ENCODE measurements at places on chromosomes 4 and X. TPM values are rescaled to one million over a fixed set of nuclear protein-coding genes. Genes with fewer than 3 reads are reported as not detected.

Gene SERTM2
- not detected for total RNA-seq

DNA sequence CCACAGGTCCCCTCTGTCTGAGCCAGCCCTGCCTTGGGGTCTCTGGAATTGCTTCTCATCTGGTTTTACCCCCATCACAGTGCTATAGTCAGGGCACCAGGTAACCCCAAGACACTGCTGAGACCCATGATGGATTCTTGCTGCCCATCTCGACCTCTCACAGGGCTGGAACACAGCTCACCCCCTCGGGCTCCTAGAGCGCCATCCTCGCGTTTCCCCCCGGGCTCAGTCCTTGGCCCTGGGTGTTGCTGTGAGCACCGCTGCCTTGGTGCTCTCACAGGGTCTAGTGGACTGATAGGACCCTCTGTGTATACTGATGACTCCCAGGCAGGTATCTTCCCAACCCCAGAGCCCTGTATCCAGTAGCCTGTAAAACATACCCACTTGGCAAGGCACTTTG is 8.8 kb downstream of the MAEA start:
- no peak for DNase-seq

GRCh38 chrX:139739138-139739537 is 31.2 kb upstream of the MCF2 start:
- no peak for DNase-seq

Gene PLAC1
- total RNA-seq, result not detected

DNA sequence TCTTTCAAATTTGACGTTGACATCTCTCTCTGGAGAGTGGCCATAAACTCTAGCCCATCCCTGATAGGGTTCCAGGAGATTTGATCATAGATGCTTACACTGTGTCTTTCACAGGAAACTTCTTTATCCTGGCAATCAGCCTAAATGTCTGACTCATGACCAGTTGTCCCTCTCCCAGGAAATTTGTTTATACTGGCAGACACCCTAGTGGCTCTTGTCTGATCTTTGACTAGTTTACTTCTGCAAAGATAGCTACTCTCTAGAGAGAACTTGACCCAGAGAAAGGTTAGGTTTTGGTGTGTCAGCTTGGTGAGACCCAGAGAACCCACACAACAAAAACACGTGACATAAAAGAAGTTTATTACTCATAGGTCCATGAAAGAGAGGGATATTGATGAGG is 509.8 kb downstream of the CENPC start:
- no peak for DNase-seq

DNA sequence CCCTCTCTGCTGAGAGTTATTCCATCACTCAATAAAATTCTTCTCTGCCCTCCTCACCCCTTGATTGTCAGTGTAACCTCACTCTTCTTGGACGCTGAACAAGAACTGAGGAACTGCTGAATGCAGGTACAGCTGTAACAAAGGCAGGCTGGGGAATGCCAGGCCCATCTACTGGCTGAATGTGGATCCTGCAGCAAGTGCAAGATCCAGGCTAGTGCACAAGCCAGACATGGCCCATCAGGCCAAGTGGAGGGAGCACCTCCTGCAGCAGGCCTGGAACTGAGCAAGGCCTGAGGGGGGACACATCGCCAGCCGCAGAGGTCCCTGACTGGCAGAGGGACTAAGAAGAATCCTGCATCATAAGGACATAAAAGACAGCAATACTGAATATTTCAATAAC is 411.8 kb upstream of the PCDH10 start:
- no peak for DNase-seq

Gene VAMP7
- total RNA-seq, result 37.0 TPM

Gene DCX
- total RNA-seq, result not detected

- DNase-seq, result peak; percentile 27
Observed at GRCh38 chr4:163554870-163555465, 60.5 kb downstream of the TMA16 start.

Gene NEXMIF
- total RNA-seq, result not detected

GRCh38 chrX:119132961-119133360 is 5.3 kb upstream of the KIAA1210 start:
- no peak for DNase-seq

DNA sequence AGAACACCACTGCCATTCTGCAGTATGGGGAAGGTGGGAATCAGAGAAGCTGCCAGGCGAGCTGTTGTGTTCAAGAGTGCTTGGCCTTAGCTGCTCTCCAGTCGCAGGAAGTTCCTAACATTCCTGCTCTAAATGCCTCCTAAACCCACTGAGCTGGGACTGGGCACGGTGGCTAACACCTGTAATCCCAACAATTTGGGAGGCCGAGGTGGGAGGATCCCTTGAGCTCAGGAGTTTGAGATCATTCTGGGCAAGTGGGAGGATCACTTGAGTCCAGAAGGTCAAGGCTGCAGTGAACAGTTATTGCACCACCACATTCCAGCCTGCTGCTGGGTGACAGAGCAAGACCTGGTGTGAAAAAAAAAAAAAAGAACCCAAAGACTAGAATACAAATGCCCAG is 690.3 kb upstream of the FAM241A start:
- DNase-seq, result no peak

Gene DMP1
- not detected for total RNA-seq

GRCh38 chrX:111309083-111309482 is 38.8 kb upstream of the CAPN6 start:
- no peak for DNase-seq

Gene KCND1
- total RNA-seq, result 0.25 TPM

Gene KDR
- total RNA-seq, result 278 TPM
